Smooth muscle cell of trachea (primary cell): ENCODE measurements at places on chromosomes 11 and 22. TPM values are rescaled to one million over a fixed set of nuclear protein-coding genes. Genes with fewer than 3 reads are reported as not detected.

PRR5 gene
- total RNA-seq: 3.3 and 26.0 TPM in 2 replicates

SLC6A5 gene
- total RNA-seq: under 0.01 TPM in 1 of 2 replicates, not detected in the other

OTOG gene
- total RNA-seq: not detected in 2 replicates

OR52E8 gene
- total RNA-seq: not detected in 2 replicates
